ENCODE measurements at places on chromosomes 12 and 14.

DNA sequence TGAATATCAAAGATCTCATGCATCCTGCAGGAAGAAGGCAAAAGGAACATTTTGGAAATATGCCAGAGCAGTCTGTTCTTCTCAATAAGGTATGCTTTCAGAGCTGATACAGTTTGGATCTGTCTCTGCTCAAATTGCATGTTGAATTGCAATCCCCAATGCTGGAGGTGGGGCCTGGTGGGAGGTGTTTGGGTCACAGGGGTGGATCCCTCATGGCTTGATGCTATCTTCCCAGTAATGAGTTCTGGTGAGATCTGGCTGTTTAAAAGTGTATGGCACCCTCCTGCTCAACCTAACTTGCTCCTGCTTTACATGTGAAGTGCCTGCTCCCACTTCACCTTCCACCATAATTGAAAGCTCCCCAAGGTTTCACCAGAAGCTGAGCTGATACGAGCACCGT, 76.6 kb downstream of the RIN3 start:
- DNase-seq = no peak

DNA sequence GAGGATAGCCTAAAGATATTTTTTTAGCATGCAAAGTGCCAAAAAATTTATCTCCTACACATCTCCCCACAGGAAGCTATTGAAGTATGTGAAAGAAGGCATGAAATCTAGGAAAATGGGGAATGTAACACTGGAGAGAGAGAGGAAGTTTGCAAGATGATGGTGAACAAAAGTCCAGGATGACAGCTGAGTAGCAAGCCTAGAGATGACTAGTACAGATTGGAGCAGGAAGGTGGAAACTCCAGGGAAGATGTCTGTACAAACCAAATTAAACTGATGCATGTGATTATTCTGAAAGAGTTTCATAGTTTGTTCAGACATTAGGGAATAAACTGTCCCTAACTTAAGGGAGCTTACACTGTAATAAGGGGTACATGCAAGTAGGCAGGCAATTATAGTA, 99.3 kb downstream of the RAD51B start:
- DNase-seq = no peak

- DNase-seq = no peak
Measured at GRCh38 chr12:53622724-53623123, 3.5 kb downstream of the ATF7 start.

GRCh38 chr14:80705241-80705980, 236.1 kb downstream of the CEP128 start:
- DNase-seq = no peak

- no peak for DNase-seq
Measured at GRCh38 chr14:77120771-77121743, 20.5 kb downstream of the ZDHHC22 start.

- no peak for DNase-seq
Measured at GRCh38 chr12:88753066-88753465, 172.8 kb upstream of the KITLG start.

DNA sequence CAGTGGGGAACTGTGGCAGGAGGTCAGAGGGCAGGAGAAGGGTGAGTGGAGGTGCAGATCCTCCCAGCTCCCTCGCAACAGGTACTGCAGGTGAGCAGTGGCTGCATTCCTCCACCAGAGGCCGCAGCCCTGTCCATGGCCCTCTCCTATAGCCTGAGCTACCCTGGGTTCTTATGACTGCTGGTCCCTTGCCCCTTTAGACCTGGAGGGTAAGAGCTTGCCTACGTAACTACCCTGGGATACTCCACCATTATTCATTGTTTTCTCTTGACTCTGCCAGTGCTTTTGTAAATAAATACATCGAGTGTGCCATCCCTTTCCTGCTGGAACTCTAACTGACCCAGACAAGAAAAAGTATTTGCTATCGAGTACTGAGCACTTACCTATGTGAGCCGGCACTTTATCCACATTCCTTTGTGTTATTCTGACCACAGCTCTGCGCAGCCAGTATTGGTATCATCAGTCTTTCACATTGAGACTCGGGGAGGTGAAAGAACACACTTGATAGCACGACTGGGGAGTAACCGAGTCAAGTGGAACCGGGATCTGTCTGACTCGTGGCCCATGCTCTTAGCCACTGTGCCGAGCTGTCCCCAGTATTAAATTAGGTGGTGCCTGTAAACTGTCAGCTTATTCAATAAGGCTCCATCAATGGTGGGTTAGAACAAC, 38.5 kb downstream of the LTBP2 start:
- DNase-seq = no peak
